ENCODE measurements at places on chromosomes 7 and 10.
A peak's percentile ranks its signal among the peaks of the same experiment; 100 is the strongest.

DNA sequence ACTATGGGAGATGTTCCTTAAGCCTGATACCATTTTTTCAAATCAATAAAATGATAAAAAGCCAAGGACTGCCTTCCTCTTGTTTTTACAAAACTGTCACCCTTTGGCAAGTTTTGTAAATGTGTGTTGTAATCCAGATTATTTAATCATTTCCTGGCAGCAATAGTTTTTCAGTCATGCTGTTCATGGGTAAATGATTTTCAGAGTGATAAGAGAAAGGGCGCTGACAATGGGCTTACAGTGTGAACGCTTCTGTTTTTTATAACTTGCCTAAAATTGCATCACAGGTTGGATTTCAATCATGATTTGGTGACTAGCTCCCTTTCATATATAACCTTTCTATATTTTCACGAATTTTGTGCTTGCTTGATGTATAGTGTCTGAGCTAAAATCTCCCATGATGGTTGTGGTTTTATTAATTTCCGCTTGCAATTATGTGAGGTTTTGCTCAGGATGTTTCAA lies 19.0 kb upstream of the DMBT1 start:
- DNase-seq: no peak

- no peak for DNase-seq
These were observed 10.0 kb upstream of the PON2 start for GRCh38 chr7:95444796-95445195.

DNA sequence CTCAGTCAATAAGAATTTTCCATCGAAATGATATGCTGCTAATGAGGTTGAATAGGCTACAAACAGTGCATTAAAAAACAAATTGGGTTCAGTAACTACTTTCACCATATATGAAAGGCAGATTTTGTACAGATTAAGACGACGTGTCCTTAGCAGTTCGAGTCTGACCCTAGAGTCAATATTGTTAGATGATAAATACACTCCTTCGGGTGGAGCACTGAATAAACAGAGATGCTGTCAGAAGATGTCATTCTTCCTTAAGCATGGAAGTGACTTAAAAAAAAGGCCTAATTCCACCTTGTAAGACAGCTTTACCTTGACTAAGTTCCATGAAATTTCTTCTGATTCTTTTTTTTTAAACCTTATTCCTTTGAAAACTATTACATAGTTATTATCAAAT lies 5.8 kb upstream of the AGR2 start:
- no peak for DNase-seq

- no peak for DNase-seq
These were observed 52.0 kb downstream of the EEPD1 start for GRCh38 chr7:36204929-36205635.

DNA sequence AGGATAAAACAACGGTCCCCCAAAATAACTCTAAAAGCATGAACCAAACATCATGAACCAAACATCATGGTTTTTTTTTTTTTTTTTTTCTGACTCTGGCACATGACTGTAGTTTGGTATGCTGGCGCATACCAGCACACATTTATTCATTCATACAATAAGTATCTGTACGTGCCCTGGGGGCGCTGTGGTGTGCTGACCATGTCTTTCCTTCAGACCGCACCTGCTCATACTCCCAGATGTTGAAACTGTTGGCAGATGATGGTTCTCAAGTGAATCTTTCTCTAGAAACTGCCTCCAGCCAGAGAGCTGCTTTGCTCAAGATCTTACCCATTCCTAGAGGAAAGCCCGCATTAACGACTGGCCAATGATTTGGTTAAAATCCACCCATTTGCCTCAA lies 114.7 kb upstream of the ANKRD30A start:
- no peak for DNase-seq

- DNase-seq: no peak
These were observed 50.1 kb downstream of the NSUN6 start for GRCh38 chr10:18601321-18601720.

- no peak for DNase-seq
These were observed 125.7 kb downstream of the TEX36 start for GRCh38 chr10:125557311-125557710.

GRCh38 chr10:43396061-43396927 lies 12.7 kb downstream of the HNRNPF start:
- peak; percentile 52 for DNase-seq

DNA sequence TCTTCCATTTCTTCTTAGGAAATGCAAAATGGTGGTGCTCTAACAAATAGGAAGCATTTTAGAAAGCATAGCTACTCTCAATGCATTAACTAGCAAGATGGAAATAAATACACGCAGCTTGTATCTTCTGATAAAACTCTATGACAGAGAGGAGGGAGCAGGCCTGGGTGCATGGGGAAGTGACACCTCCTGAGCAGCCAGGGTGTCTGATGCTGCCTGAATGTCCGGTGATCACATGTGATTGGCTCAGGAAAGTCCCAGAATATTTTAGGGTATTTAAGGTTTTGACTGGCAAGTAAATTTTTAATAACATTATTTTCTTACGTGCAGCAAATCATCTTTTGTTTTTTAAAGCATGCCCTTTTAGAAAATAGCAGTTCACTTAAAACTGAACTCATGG lies 261.0 kb upstream of the KLF6 start:
- no peak for DNase-seq

GRCh38 chr10:129769381-129770116 lies 194.5 kb downstream of the EBF3 start:
- DNase-seq: no peak

GRCh38 chr10:14782691-14783363 lies 8.1 kb upstream of the FAM107B start:
- no peak for DNase-seq

GRCh38 chr7:27607210-27607606 lies 55.5 kb downstream of the HIBADH start:
- DNase-seq: no peak

DNA sequence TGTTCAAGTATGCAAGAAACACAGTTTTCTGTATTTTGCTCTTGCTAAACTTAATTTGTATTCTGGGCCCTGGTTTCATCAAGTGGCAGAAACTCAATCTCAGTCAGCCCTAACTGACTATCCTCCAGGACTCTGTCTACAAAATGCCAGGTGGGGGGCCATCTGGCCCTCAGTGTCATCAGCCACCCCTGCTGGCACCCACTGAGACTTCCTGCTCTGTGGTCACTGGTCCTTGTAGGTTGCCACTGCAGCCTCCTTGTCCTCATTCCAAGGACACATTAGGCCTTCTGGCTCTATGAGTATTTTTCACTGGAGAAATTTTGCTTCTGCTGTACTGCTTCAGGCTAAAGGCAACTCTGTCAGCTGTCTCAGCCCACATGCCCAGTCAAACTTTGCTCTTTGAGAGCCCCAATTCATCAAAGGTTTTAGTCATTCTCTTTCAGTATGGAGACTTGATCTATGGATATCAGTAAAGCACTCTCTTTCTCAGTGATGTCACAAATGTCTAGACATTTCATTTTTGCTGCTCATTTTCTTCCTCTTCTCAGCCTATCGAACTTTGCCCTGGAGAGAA lies 163.6 kb downstream of the KCND2 start:
- no peak for DNase-seq

DNA sequence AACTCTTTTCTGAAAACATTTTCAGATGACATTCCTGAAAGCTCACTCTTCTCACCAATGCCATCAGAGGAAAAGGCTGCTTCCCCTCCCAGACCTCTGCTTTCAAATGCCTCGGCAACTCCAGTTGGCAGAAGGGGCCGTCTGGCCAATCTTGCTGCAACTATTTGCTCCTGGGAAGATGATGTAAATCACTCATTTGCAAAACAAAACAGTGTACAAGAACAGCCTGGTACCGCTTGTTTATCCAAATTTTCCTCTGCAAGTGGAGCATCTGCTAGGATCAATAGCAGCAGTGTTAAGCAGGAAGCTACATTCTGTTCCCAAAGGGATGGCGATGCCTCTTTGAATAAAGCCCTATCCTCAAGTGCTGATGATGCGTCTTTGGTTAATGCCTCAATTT lies 16.5 kb downstream of the ANLN start:
- no peak for DNase-seq

- no peak for DNase-seq
These were observed 141.0 kb downstream of the C1GALT1 start for GRCh38 chr7:7323352-7323751.

DNA sequence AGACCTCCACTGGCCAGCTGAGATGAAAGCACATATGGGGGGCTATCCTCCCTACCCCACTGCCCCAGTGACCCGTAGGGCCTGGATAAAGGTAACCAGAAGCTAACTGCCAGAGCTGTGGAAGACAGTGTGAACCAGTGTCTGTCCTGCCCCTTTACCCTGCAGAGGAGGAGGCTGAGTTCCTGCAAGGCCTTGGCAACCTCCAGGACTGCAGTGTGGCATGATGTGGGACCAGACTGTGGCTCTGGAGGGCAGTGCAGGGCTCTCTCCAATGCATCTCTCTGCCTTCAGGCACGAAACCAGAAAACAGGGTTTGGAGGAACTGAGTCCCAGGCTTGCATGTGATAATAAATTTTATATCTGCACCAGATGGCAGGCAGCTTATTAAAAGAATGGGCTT lies 93.1 kb downstream of the EPC1 start:
- DNase-seq: no peak

DNA sequence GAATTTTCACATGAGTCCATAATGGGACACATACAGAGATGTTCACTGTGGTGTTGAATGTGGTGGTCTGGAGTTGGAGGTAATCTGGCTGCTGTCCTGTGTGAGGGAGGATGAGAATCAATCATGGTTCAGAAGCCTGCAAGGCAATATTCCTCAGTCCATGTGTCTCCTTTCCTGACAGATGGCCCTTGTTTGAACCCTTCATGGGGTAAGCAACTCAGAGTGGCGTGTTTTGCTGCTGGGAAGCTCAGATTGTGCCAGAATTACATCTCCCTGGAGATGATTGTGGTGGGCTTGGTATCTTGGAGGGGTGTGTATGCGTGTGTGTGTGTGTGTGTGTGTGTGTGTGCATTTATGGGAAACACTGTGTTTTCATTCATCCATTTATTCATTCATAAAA lies 44.5 kb upstream of the COMTD1 start:
- no peak for DNase-seq

DNA sequence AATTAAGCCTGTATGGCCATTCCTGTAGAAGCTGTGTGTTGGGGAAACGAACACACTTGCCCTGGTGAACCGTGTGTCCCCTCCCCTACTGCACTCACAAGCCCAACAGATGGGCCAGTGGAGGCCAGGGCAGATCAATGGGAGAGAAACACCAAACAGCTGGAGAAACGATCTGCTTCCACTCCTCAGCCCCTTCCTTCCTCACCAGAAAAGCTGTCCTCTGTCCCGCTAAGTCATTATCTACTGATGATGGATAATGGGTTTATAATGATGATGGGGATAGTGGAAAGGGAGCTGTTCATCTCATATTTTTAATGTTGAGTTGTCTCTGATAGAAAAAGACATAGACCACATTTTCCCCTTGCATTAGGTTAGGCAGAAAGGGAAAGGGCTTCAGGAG lies 99.7 kb downstream of the ELMO1 start:
- no peak for DNase-seq

GRCh38 chr10:107427016-107427415 lies 262.5 kb upstream of the SORCS1 start:
- DNase-seq: no peak

DNA sequence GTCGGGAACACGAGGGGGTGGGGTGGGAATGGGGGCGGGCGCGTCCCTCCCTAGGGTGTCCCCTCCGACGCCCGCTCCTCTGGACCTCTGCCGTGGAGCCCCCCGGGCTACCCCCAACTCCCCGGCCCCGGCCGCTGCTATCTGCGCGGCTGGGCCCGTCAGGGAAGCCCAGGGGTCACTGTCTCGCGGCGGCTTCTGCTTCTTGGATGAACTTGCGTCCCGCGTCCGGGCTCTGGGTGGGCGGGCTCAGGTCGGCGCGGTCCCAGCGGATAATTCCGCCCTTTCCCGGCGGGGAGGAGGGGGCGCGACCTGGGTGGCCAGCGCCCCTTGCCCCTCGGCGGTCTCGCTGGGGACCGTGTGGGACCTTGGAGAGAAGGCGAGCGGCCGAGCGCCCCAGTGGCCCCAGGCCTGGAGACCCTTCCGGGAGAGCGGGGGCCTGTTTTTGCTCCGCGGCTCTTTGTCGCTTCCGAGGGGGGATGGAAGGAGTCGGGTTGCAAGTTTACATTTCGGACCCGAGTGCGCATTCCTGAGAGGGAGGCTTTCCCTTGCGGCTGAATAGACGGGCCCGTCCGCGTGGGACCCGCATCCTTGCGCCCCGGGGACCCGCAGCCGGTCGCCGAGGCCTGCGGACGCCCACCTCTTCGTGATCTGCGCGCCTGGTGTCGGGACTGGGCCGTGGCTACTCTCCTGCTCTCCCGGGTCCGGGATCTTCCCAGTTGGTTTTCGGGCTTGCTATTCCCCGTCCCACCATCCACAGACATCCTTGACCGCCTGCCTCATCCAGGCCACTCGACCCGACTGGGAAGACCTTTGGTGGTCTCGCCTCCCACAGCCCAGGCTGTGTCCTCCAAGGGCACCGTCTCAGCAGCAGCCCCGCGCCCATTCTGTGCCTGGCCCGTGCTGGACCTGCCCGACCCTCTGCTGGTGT lies 812 bp downstream of the DOCK1 start:
- DNase-seq: no peak

DNA sequence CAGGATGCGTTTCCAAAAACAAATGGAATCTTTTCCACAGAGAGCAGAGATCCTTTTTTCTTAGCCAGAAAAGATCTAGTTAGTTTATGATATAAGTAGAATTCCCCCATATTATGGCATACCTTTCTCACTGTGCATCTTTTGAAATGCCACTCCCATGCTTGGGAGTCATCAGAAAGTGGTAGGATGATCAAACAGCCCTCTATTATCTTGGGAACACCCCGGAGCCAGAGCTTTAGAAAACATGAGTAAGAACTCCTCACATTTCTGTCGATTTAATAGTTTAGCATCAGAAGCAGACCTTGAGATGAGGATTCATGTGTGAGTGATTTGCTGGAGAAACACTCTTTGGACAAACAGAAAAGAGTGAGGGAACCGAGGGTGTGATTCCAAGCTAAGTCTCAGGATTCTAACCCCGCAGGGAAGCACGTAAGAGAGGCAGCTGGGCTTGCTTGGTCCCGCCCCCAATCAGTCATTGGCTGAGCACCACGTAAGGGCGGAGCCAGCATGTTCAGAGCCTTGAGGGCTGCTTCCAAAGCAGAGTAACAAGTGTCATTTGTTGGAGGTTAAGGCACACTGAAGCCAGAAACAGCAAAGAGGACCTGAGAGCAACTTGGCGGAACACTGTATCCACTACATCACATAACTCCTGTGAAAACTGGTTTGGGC lies 43.7 kb upstream of the NXPH1 start:
- peak; percentile 28 for DNase-seq

- DNase-seq: no peak
These were observed 342.2 kb upstream of the AKR1E2 start for GRCh38 chr10:4483811-4484210.

GRCh38 chr10:88385601-88386203 lies 197.4 kb downstream of the RNLS start:
- no peak for DNase-seq

- no peak for DNase-seq
These were observed 23.9 kb downstream of the SLC25A40 start for GRCh38 chr7:87852306-87852705.
